ENCODE measurements at places on chromosomes 1 and 21.

- DNase-seq, result no peak
Observed at GRCh38 chr1:226625832-226626576, 77.4 kb downstream of the STUM start.

DNA sequence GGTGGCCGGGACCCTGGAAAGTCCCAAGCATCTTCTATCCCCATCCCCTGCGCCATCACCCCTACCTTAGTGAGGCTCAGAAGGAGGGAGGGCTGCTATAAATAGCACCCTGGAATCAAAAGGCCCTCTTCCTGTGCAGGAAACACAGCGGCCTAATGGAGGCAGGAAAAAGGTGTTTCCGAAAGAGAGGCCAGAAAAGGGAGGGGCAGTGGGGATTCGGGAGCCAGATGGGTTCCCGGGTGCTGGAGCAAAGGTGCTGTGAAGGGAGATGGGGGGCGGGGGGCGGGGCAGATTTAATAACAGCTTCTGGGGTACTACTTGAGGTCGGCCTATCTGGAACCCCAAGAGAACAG is 16.6 kb downstream of the NAV1 start:
- DNase-seq, result no peak

GRCh38 chr1:29469457-29469856 is 233.1 kb downstream of the PTPRU start:
- no peak for DNase-seq

DNA sequence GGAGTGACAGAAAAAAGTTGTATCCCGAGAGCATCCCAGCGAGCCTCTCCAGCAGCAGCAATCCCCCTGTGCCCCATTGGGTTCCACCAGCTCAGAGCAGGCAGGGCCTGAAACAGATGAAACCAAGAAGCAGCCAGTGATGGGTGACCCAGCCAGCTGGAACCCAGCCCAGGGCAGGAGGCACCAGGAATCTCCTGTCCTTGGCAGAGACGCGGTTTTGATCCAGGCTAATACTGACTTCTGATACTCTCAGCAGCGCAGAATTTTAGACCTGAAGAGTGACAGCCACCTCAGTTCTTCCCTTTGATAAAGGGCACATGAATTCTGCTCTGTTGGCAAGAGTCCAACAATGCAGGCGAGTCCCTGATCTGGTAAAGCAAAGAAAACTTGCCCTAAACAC is 11.4 kb upstream of the OLIG1 start:
- no peak for DNase-seq

DNA sequence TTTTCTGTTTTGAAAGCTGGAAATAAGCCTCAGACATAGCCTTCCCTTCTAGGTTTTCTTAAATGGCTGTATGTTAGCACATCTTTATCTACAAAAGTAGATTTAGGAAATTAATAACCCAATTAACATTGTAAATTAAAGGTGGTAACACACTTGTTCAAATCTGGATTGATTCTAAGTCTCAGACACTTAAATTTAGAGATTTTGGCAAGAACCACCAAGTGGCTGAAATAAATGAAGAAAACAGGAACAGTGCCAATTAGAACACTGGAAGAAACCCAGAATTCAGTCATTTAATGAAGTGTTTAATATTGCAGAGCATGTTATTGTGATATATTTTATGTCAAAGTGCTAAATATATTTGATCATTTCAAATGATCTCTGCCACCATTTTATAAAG is 628.2 kb downstream of the USP25 start:
- DNase-seq, result no peak

GRCh38 chr1:156911577-156912298 is 8.7 kb upstream of the LRRC71 start:
- DNase-seq, result no peak

GRCh38 chr1:51444534-51445192 is 74.4 kb downstream of the EPS15 start:
- DNase-seq, result no peak

DNA sequence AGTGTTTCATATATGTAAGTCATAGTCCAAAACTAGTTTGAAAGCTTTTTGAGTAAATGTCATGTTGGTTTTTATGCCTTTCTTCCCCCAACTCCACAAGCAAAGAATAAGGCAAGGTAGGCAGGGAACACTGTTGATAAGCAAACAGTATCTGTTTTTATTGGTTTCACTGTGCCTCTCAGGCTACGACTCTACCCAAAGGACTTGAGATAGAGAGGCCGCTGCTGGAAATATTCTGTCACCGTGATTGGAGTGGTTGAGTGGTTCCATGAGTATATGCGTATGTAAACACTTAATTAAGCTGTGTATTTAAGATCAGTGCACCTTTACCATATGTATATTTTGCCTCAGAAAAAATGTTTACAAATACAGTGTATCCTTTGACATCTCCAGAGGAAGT is 138.1 kb upstream of the KIF26B start:
- no peak for DNase-seq

- no peak for DNase-seq
Observed at GRCh38 chr1:8951231-8951630, 5.6 kb downstream of the CA6 start.

- DNase-seq, result peak; percentile 71
Observed at GRCh38 chr1:65141394-65141793, 6.6 kb upstream of the AK4 start.

DNA sequence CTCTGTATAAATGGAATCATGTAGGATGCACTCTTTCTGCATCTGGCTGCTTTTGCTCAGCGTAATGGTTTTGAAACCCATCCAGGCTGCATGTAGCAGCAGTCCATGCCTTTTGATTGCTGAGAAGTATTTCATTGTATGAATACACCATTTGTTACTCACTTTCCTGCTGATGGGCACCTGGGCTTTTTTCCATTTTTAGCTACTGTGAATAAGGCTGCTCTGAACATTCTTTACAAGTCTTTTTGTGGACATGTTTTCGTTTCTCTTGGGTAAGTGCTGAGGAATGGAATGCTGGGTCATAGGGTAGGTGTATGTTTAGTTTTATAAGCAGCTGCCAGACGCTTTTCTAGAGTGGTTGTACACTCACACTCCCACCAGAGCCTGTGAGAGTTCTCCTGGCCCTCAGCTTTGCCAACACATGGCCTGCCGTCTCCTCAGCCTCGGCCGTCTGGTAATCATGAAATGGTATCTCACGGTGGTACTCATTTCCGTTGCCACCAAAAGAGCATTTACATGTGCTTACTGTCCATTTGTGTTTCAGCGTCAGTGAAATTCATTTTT is 22.7 kb downstream of the SLX9 start:
- DNase-seq, result peak; percentile 92

GRCh38 chr1:67750691-67751054 is 65.7 kb downstream of the GADD45A start:
- no peak for DNase-seq

DNA sequence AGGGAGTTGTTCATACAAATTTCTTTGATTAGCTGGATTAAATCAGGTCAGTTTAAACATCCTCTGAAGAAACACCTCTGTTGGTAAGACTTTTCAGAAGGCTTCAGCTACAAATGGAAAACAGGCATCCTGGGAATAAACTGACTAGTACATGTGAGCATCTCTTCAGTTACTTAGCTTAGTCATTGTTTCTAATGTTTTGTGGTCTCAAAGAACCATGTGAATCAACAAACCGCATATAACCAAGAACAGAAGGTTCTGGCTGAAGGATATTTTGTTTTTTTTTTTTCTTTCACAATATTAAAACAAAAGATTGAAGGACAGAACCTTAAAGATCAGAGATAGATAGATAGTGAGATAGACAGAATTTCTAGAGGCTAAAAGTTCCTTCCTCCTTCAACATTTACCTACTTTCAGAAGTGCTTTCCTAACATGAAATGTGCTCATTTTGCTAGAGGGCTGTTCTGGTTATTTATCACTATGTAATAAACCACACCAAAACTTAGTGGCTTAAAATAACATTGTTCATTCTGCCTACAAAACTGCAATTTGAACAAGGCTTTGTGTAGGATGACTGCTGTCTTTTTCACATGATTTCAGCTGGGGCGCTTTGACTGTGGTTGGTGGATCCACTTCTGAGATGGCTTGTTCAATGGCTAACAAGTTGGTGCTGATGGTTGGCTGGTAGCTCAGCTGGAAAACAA is 119.8 kb upstream of the PTGFR start:
- peak; percentile 39 for DNase-seq

- peak; percentile 91 for DNase-seq
Observed at GRCh38 chr1:48093696-48094528, 96.7 kb upstream of the TRABD2B start.

DNA sequence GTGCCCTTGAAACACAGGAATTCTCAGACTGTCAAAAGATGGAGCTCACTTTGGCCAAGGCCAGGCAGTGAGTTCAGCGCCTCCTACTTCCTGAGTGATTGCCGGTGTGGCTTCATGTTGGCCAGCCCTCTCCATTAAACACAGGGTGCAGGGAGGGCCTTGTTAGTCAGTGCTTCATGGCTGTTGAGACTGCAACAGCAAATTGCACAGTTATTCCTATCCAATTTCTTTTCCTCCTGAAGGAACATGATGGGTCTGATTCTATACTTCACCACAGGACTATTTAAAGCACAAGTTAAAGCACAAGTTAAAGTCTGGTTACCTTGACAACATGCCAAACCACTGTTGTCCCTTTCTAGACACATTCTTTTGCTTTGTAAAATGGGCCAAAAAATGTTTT is 156.6 kb downstream of the SIPA1L2 start:
- no peak for DNase-seq

DNA sequence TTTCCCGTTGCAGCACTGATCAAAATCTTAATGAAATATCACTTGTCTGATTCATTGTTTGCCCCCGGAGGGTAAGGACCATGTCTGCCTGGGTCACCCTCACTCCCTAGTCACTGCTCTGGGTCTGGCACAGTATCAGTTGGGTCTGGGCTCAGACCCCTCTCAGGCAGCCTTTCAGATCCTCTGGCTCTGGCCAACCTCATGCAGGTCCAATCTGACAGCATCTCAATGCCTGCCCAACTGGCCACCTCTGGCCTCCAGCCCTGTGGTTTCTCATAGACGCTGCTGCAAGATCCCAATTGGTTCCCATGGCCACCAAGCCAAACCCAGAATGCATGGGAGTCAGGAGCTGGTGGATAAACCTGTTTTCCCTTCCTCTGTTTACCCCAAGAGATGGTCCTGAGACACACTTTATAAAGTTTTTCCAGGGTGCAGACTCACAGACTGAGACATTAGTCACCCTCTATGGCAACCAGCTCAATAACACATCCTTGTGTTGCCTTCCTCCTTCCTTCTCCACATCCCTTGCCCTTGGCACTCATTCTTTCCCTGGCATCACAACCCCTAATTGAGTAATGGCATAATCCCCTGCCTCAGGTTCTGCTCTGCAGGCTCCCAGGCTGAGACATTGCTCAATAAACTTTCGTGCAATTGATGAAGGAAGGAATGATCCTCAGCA is 199.2 kb downstream of the GRIK3 start:
- DNase-seq, result no peak

DNA sequence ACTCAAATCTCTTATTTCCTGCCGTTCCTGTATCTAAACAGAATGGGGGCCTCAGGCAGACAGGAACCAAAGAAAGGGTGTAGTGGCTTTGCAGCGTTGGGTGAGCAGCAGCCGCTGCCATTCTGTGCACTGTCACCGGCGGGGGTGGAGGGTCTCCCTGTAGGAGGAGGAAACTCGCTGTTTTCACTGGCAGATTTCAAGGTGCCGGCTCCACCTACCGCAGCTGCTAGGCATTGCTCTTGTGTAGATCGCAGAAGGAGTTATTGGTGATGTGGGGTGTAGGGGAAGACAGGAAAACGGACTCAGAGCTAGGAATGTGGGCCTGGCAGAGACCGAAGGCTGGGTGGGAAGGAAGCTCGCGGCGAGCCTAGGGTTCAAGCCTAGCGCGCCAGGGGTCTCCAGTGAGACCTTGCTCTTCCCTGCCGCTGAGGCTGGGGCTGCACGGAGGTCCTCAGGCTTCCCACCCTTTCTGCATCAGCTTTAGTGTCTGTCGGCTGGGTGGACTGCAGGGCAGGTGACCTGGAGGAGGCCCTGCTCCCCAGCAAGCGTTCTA is 20.8 kb downstream of the ATP5PO start:
- peak; percentile 81 for DNase-seq

GRCh38 chr1:177340601-177341067 is 169.9 kb downstream of the BRINP2 start:
- no peak for DNase-seq

DNA sequence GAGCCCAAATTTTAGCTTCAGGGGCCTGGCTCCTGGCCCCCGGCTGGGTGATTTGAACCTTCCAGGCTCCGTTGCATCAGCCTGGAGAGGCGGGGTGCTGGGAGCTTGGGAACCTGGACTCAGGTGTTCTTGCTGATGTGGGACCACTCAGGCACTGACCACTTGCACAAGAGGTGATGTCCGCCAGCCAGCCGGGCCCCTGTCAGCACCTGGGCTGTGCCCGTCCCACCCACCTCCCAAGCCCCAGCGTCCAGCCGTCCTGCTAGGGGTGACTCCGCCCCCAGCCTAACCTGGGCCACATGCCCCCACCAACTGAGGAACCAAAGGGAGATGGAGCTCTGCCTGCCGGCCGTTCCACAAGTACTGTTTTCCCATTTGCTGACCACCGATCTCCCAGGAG is 47.4 kb upstream of the ARHGEF16 start:
- no peak for DNase-seq

- DNase-seq, result peak; percentile 63
Observed at GRCh38 chr1:210360852-210361477, 32.3 kb downstream of the HHAT start.

GRCh38 chr1:8598783-8599182 is 218.7 kb downstream of the RERE start:
- DNase-seq, result no peak

GRCh38 chr1:32917521-32917920 is 16.3 kb upstream of the TMEM54 start:
- DNase-seq, result no peak

DNA sequence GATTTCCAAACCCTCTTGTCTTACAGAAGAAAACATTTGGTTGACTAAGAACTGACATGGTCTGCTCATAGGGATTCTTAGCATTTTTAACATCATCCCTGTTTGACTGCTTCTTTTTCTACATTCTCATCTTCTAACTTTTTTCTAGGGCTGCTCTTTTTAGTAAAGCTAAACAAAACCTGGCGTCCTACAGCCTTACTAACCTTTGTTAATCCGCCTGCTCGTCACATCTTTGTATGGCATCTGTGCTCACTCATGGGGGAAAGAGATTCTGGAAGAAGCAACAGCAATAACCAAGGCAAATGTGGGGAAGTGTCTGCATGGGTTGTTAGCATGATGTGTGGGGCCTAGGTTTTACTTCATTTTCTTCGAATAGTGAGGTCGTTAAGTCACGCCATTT is 92.0 kb downstream of the KIF1B start:
- no peak for DNase-seq

DNA sequence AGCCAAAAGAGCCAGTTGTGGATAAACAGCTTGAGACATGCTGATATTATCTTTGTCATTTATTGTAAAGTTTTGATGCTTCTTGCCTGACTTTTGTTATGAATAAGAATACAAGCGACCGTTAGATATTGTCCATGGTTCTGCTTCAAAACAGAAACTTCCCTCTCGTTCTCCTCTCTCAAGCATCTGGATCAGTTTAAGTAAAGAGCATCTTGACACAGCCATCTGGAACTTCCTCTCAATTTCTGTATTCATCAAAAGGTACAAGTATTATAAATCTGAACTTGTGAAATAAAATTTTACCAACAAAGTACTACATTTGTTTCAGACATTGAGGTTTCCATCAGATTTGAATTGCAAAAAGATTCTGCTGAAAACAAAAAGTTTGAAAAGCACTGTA is 36.4 kb upstream of the CLDN14 start:
- DNase-seq, result no peak
